ENCODE measurements at places on chromosomes 1 and 21. TPM values are rescaled to one million over a fixed set of nuclear protein-coding genes. Genes with fewer than 3 reads are reported as not detected.

Gene OR2L5
- not detected for total RNA-seq

Gene OVAAL
- total RNA-seq = not detected

Gene LCE1F
- total RNA-seq = not detected

Gene KRTAP12-2
- total RNA-seq = not detected

Gene OR6N1
- total RNA-seq = not detected

Gene S100A16
- 1,743 TPM for total RNA-seq

Gene RBP7
- total RNA-seq = 1.4 TPM

Gene PHGDH
- total RNA-seq = 311 TPM
